Stimulated activated CD8-positive, alpha-beta memory T cell treated with anti-CD3 and anti-CD28 coated beads, Interleukin-15, amount 100 ng/mL, for 48 hours (primary cell): ENCODE measurements at places on chromosomes 16 and 17.

GRCh38 chr17:17942846-17943245 lies 29.4 kb downstream of the TOM1L2 start:
- DNase-seq = no peak

DNA sequence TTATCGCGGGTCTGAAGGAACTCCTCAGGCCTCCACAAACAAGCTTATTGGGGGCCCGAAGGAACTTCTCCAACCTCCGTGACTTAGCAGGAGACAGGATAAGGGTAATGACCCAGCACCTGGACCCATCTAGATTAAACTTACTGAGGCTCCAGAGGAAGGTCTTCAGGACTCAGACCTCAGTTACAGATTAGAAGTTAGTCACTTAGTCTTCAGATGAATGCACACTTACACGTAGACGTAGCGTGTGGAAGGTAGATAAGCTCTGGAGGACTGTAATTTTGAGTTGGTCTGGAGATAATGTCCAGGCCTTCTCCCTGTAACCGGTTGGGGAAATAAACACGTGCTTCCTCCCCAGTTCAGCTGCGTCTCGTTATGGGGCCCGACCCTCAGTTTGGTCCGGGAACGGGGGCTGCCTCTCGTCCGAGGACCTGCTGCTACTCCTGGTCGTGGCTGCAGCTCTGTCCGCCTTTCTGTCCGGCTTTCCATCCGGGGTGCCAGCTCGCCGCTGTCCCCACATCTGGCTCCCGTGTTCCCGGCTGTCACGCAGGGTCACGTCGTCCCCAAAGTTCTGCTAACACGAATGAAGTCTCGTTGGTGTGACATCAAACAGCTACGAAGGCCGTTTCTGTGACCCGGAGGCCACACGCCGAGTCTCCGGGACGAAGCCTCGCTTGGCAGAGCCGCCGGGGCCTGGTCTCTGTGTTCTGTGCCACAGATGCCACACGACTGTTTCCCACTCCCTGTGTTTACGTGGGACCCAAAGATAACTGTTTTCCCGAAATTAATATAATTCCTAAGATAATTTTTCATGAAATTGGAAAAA lies 11.8 kb upstream of the SECTM1 start:
- DNase-seq = no peak

DNA sequence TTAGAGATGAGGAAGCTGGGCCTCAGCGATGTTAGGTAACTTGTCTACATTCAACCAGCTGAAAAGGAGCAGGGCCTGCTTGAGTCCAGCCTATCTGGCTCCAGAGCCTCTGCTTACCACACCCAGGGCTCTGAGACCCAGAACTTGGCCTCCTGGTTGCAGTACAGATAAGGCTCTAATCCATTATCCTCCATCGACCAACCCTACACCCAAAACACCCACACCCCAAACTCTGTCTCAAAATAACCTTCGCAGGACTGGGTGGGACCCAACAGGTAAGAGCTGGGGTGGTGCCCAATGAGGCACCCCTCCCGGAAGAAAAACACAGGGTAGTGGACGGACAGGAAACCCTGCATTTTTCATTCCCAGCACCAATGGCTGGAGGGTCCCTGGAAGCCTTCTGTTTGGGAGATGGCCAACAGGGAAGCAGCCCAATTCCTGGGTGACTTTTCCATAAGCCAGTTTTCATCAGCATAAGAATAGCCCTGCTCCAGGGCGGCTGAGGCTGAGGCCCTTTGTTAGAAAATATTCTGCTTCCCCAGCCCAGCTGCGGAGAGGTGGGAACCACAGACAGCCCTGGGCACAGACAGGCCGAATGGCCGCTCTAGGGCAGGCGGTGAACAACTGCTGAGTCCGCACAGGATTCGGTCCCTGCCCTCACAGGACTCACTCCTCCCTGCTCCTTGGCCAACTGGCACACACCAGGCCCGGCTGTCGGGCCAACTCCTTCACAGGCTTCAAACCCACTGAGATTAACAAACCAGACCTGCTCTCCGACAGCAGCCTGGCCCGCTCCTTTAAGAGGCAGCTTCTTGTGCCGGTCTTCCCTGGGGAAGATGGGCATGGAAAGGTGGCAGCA lies 9.8 kb downstream of the SMIM5 start:
- no peak for DNase-seq

GRCh38 chr17:56030009-56030624 lies 123.2 kb upstream of the ANKFN1 start:
- no peak for DNase-seq

- no peak for DNase-seq
These were observed 11.6 kb upstream of the ZFPM1 start for GRCh38 chr16:88441460-88441859.

GRCh38 chr16:49355933-49356665 lies 17.5 kb upstream of the C16orf78 start:
- DNase-seq = no peak

DNA sequence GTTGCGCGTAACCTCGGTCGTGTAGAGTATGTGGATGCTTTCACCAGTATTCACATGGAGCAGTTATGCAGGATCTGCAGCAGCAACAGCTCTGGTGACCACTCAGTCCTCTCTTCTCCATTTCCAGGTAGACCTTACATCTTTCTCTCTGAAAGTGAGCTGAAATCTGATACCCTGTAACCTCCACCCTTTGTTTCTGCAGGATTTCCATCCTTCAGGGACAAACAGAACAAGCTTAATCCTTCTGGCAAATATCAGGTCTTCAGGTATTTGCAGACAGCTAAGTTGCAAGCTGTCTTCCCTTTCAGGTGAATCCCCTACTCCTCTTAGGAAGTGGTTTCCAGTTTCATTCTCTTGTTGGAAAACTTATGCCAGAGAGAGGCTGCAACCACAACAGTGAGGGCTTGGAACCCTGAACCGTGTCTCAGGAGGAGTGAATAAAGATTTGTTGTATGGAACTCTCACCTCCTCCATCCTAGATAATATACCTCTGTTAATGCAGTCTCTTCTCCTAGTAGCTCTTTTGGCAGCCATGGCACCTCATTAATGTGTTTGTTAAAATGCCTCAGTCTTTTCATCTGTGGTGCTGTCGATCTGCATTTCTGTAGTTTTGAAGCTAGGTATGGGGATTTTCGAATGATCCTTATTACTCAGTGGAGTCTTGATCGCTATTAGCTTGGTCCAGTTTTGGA lies 172.5 kb downstream of the PRKCA start:
- no peak for DNase-seq

- DNase-seq = no peak
These were observed 21.7 kb upstream of the WSCD1 start for GRCh38 chr17:6048486-6048885.

DNA sequence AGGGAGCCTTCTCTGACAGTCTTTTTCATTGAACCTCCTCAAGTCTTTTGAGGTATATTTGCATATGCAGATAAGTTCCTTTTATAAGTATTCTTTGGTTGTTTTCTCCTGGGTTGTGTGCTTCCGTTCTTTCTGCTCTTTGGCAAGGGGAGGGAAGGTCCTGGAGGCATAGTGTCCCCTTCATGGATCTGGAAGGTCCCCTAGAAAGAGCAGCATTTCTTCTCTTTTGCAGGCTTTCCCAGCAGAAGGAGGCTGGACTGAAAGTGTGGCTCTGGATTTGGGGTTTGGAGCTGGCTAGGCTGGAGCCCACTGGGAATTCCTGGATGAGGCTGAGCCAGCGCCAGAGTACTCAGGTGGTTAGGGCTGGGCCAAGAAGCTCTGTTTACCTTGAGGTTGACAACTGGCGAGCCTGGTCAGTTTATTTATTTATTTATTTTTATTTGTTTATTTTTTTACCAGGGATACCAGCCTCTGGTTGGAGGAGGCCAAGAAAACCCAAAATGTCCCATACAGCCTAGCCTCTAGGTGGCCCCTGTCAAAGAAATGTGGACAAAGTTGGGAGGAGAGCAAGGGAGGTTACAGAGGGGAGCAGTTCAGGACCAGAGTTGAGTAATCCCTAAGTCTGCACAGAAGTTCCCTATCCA lies 5.4 kb upstream of the TOP2A start:
- no peak for DNase-seq

- DNase-seq = no peak
These were observed 7.8 kb downstream of the CSF3 start for GRCh38 chr17:40022961-40023541.

- no peak for DNase-seq
These were observed 153.6 kb downstream of the C16orf95 start for GRCh38 chr16:87163637-87164036.

DNA sequence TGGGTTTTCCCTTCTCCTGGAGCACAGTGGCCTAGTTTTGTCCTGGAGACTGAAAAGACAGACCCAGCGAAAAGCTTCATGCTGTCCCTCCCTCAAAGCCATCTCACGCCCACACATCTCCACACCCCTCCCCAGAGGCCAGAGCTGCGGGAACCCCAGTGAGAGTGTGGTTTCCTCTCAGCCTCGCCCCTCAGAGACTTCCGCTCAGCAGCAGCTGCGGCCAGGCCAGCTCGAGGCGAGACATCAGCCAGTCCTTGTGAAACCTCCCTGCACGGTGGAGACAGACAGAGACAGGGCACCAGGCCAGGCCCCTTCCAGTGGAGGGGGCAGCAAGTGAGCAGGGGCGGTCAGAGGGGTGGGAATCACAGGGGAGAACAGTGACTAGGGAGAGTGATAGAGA lies 77.0 kb upstream of the TNRC6C start:
- peak; percentile 74 for DNase-seq

DNA sequence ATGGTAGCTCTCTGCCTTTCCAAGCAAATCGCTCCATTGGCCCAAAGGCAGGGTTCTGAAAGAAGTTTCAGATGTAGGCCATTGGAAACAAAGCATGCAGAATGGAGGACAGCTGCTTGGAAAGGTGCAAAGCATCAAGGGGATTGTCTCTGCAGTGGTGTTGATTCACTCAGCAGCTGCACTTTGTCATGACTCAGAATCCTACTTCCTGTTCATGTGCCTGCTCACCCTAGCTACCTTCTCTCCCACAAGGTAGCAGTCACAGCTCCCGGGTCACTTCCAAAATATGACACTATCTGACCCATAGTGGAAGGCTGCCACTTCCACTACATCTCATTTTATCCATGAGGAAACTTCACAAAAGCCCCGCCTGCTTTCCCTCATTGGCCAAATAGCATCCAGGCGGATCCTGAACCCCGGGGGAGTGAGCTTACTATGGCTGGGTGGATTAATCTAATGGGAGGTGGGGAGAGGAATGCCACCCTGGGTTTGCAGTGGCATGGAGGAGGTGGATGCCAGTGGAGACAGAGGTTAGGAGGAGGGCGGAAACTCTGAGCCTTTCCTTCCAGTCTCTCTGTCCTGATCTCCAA lies 74.7 kb upstream of the NKD1 start:
- no peak for DNase-seq

DNA sequence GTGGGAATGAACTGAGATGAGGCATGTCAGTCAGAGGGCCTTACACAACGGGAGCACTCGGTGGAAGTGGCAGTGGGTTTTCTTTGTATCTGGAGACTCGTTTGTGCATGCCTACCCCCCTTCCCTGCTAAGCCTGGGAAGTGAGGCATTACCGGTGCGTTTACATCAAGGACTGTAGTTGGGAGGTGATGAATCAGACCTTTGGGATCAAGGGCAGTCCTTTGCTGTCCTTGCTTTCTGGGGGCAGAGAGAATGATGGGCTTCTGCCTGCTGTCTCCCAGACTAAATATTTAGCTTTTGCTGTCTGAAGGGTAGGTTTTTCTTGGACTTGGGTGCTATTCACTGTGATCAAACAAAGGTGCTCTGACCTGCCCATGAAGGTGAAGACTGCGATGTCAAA lies 83.0 kb downstream of the WWP2 start:
- DNase-seq = no peak

GRCh38 chr17:68954146-68954896 lies 871 bp downstream of the ABCA8 start:
- no peak for DNase-seq
